ENCODE measurements at places on chromosomes 11 and 22. TPM values are rescaled to one million over a fixed set of nuclear protein-coding genes. Genes with fewer than 3 reads are reported as not detected.

GRCh38 chr22:47020166-47020565 is 257.7 kb downstream of the TBC1D22A start:
- H3K27me3 ChIP-seq = no peaks in the 10 kb centered on the region
- peaks cover 35% of the 10 kb centered on the region for H3K4me1 ChIP-seq
- no peak for DNase-seq
- H3K36me3 ChIP-seq = peaks cover 9% of the 10 kb centered on the region

DNA sequence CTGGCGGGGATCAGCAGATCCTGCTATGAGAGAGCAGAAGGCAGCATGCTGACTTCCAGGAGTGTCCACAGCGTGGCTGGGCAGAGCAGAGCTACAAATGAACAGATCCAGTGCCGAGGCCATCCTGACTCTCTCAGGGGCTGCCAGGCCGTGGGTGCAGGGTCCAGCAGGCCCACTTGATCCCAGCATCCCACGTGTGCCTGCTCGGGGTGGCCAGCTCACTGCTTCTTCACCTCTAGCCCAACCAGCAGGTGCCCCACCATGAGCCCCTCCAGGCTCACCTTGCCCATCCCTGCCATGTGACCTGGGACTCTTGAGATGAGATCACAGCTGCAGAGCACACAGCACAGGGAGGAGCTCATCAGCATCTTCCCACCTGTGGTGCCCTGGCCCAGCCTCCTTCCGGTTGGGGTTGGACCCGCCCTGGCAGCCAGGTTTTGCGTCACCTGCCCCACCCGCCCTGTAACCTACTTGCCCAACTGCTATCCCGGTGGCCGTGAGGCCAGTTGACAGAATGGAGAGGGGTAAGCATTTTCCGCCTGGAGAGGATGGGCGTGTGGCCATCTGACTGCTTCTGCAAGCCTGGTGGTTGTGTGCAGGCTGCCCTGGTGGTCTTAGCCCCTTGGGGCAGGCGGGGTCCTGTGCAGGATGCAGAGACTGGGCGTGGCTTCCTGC is 11.0 kb downstream of the TANGO2 start:
- H3K27me3 ChIP-seq = no peaks in the 10 kb centered on the region
- peak overlapping the region; percentile 6 for H3K27ac ChIP-seq
- peaks cover 1% of the 10 kb centered on the region for H3K36me3 ChIP-seq
- H3K4me1 ChIP-seq = peaks cover 17% of the 10 kb centered on the region
- H3K4me3 ChIP-seq = no peak overlapping the region

GRCh38 chr11:10902301-10903063 is 44.6 kb upstream of the ZBED5 start:
- DNase-seq = no peak
- H3K27ac ChIP-seq = no peak overlapping the region
- no peaks in the 10 kb centered on the region for H3K36me3 ChIP-seq
- H3K4me1 ChIP-seq = peaks cover 31% of the 10 kb centered on the region

GRCh38 chr11:14537134-14537599 is 17.0 kb upstream of the PSMA1 start:
- peaks cover 44% of the 10 kb centered on the region for H3K4me1 ChIP-seq
- H3K36me3 ChIP-seq = no peaks in the 10 kb centered on the region
- DNase-seq = peak; percentile 40
- peak overlapping the region; percentile 76 for H3K27ac ChIP-seq
- H3K27me3 ChIP-seq = no peaks in the 10 kb centered on the region

GRCh38 chr11:118679483-118679882 is at the start of gene TREH:
Gene TREH (minus strand): TSS chr11:118679650. CDS start chr11:118679627, 23 bp downstream.
- H3K4me1 ChIP-seq = no peaks in the 10 kb centered on the region
- no peak for DNase-seq
- H3K4me3 ChIP-seq = no peak within 1 kb of the TSS
- peaks cover 3% of the 10 kb centered on the region for H3K36me3 ChIP-seq

DNA sequence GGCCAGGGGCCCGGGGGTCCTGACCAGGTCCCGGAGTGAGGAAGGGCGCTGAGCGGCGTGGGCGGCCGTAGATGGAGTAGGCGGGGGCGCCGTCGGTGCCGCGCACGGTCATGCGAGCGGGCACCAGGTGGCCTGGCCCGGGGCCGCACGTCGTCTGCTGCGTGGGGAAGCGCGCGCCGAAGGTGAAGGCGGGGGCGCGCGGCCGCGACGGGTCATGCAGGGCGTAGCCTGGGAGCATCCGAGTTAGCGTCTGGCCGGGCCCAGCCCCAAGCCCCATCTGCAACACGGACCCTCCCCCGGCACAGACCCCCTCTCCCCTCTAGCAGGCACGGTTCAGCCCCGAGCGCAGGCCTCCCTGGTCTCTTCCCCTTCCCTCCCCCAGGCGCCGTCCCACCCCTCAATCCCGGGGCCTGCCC is 1.7 kb upstream of the TYMP start:
- peak overlapping the region; percentile 98 for H3K4me3 ChIP-seq
- H3K27ac ChIP-seq = peak overlapping the region; percentile 95
- H3K36me3 ChIP-seq = peaks cover 20% of the 10 kb centered on the region
- no peaks in the 10 kb centered on the region for H3K27me3 ChIP-seq

GRCh38 chr11:91857179-91857578 is 367.4 kb upstream of the FAT3 start:
- H3K36me3 ChIP-seq = no peaks in the 10 kb centered on the region
- DNase-seq = no peak

DNA sequence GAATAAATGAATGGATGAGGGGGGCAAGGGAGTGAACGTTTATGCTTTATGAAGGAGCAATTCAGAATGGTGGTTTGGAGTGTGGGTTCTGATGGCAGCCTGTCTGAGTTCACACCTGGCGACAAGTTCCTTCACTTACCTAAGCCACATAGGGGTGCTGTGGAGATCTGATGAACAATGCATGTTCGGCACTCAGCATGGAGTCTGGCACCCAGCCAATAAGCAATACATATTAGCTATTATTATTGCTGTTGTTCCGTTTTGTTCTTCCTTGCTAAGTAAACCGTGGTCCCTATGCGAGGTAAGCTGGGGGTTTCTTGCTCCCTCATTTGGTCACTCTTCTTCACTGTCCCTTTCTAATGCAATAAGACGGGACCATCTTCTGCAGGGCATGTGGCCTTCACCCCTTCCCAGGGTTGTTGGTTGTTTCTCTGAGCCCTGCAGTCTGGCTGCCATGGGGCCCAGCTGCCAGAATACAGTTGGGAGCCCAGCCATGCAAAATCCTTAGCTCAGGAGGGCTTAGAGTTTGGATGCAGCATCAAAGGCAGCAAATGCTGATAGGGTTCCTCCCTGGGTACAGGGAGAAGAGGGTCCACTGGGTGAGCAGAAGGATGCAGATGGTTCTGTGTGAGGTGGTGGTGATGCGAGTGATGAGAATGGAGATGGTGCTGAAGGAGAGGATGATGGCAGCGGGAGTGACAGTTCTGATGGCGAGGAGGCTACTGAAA is 6.4 kb upstream of the PKNOX2 start:
- no peak overlapping the region for H3K4me3 ChIP-seq
- peaks cover 55% of the 10 kb centered on the region for H3K27me3 ChIP-seq
- no peak overlapping the region for H3K27ac ChIP-seq
- no peaks in the 10 kb centered on the region for H3K4me1 ChIP-seq
- H3K36me3 ChIP-seq = no peaks in the 10 kb centered on the region
- DNase-seq = no peak

GRCh38 chr22:17780741-17781318 is 6.6 kb upstream of the BID start:
- no peaks in the 10 kb centered on the region for H3K27me3 ChIP-seq
- H3K4me3 ChIP-seq = peak overlapping the region; percentile 69
- H3K27ac ChIP-seq = no peak overlapping the region
- no peaks in the 10 kb centered on the region for H3K36me3 ChIP-seq
- no peak for DNase-seq
- peaks cover 52% of the 10 kb centered on the region for H3K4me1 ChIP-seq

DNA sequence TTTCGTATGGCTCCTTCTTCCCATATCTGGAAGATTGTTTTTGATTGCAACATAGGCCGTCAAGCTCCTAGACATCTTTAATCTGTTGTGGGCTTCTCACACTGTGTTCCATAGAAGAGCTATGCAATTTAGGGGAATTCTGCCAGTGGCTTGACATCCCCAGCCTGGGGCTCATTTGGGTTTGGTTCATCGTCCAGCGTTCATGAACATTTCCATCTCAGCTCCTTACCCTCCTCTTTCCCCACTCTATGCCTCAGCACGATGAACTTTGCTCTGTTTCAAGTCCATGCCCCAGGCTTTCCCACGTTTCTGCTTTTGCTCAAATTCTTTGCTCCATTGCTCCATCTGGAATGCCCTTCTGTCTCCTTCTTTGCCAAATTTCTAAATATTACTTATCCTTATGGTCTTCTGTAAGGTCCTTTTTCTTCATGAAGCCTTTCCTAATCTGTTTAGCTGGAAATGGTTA is 26.1 kb upstream of the CLMP start:
- H3K36me3 ChIP-seq = no peaks in the 10 kb centered on the region
- peaks cover 19% of the 10 kb centered on the region for H3K27me3 ChIP-seq
- no peak overlapping the region for H3K4me3 ChIP-seq
- DNase-seq = no peak
- H3K27ac ChIP-seq = no peak overlapping the region
- H3K4me1 ChIP-seq = no peaks in the 10 kb centered on the region

DNA sequence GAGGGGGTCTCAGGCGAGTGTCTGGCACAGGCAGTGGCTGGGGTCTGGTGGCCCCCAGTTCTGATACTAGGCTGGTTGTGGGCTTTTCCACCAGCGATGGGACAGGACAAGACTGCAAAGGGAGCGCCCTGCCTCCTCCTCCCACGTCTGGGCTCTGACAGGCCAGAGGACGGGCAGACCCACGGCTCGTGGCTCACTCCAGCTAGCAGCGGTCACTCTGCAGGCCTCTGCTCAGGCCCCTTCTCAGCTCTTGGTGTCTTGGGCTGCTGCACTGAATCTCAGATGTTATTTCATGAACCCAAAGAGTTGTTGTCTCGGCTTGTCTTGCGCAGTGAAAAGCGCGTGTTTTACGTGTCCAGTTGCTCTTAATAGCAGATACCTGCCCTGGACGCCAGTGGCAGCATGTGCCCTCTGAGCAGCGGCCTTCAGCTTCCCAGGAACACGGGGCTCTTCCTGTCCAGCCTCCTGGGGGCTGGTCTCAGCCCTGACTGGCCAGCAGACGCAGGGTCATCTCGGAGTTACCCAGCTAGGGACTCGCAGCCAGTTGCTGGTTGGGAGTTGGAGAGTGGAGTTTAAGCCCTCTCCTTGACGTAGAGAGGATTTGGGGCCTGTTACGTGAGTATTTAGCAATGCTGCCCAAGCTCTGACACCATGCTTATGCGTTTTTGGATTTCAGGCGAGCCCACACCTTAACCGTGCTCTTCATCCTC is 9.6 kb downstream of the PTDSS2 start:
- peaks cover 25% of the 10 kb centered on the region for H3K4me1 ChIP-seq
- no peak overlapping the region for H3K27ac ChIP-seq
- DNase-seq = no peak
- H3K27me3 ChIP-seq = no peaks in the 10 kb centered on the region

DNA sequence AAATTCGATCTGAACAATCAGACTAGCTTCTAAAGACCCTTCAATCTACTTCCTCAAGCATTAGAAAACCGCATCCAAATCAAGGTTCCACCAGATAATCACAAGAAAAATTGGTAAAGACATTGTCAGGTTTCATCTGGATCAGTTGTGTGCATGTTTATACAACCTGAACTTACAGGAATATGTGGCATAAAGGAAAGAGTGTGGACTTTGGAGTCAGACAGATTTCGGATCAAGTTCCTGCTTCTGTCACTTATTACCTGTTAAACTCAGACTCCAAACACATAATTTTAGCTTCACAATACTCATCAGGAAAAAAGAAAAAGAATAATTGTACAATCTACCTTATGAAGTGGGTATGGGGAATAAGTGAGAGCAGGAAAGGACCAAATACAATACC is 80.5 kb downstream of the MPPED2 start:
- H3K4me1 ChIP-seq = peaks cover 12% of the 10 kb centered on the region

GRCh38 chr22:48849219-48849912 is 978.3 kb downstream of the BRD1 start:
- peaks cover 15% of the 10 kb centered on the region for H3K27me3 ChIP-seq
- H3K4me3 ChIP-seq = no peak overlapping the region
- no peaks in the 10 kb centered on the region for H3K4me1 ChIP-seq
- H3K27ac ChIP-seq = no peak overlapping the region
- no peaks in the 10 kb centered on the region for H3K36me3 ChIP-seq

GRCh38 chr11:67056267-67057204 is at the start of gene RHOD:
Gene RHOD (plus strand): TSS chr11:67056847. CDS start chr11:67056903, 56 bp downstream.
- peaks cover 20% of the 10 kb centered on the region for H3K4me1 ChIP-seq
- H3K36me3 ChIP-seq = no peaks in the 10 kb centered on the region
- no peak within 1 kb of the TSS for H3K27ac ChIP-seq
- H3K27me3 ChIP-seq = peaks cover 6% of the 10 kb centered on the region
- peak; percentile 60 for DNase-seq

GRCh38 chr11:121696931-121697670 is 244.3 kb upstream of the SORL1-AS1 start:
- no peaks in the 10 kb centered on the region for H3K36me3 ChIP-seq
- no peaks in the 10 kb centered on the region for H3K4me1 ChIP-seq
- H3K27ac ChIP-seq = no peak overlapping the region
- no peak for DNase-seq
- no peak overlapping the region for H3K4me3 ChIP-seq

DNA sequence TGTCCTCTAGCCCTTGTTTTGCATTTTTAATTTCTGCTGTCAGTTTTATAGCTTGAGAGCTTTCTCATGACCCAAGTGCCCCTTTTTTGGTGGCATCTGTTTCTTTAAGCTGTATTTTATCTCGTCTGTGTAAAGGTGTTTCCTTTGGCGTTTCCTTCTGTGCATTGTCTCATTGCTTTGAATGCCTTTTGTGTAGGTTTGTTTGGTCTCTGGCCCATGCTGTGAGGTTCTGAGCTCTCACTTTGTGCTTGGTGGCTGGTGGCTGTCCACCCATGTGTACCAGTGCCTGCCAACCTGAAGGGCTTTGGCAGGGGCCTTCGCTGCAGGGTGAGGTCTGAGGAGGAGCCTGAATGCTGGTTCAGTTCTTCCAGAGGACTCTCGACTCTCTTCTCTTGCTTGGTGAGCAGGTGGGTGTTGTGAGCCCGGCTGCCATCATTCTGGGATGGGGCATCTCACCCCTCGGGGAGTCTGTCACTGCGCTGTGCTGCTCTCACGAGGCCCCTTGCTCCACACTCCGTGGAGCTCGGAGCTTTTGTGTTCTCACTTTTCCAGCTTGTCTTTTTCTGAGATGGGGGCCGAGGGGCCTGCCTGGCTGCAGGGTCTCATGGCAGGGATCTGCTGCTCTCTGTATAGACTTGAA is 14.9 kb downstream of the AP2A2 start:
- H3K27me3 ChIP-seq = no peaks in the 10 kb centered on the region
- no peak for DNase-seq
- peaks cover 65% of the 10 kb centered on the region for H3K4me1 ChIP-seq
- H3K27ac ChIP-seq = peak overlapping the region; percentile 22
- H3K4me3 ChIP-seq = peak overlapping the region; percentile 59

DNA sequence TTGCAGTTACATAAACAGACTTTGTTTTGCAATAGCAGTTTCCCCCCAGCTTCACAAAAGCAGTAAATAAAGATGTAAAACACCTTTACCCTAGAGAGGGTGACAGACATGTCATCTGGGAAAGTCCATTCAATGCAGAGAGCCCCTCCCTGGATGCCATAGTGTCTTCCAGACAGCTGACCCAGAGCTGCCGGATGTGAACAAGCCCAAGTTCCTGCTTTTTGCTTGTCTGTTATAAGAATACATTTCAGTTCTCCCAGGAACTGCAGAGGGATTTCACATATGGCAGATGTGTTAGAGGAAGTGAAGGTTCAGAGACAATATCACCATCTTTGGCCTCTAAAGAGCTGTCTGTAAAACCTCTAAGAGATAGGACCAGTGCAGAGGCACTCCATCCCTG is 48.9 kb downstream of the RELT start:
- no peaks in the 10 kb centered on the region for H3K27me3 ChIP-seq
- H3K27ac ChIP-seq = no peak overlapping the region
- DNase-seq = no peak
- no peaks in the 10 kb centered on the region for H3K36me3 ChIP-seq
- peaks cover 19% of the 10 kb centered on the region for H3K4me1 ChIP-seq

CASP5 gene
- not detected for total RNA-seq

C11orf91 gene
- total RNA-seq = not detected

TRIM77 gene
- total RNA-seq = not detected

MRGPRE gene
- not detected for total RNA-seq

BID gene
- total RNA-seq = 11.6 TPM

LYVE1 gene
- not detected for total RNA-seq

PAMR1 gene
- total RNA-seq = not detected

SPTBN2 gene
- 1.5 TPM for total RNA-seq

Measured in activated T-cell treated with anti-CD3 and anti-CD28 coated beads, Interleukin-2, amount 50 U/mL, for 72 hours (primary cell).